ENCODE measurements at places on chromosomes 4 and X.

- DNase-seq: no peak
Observed at GRCh38 chrX:37776283-37776986, 3.4 kb upstream of the CYBB start.

DNA sequence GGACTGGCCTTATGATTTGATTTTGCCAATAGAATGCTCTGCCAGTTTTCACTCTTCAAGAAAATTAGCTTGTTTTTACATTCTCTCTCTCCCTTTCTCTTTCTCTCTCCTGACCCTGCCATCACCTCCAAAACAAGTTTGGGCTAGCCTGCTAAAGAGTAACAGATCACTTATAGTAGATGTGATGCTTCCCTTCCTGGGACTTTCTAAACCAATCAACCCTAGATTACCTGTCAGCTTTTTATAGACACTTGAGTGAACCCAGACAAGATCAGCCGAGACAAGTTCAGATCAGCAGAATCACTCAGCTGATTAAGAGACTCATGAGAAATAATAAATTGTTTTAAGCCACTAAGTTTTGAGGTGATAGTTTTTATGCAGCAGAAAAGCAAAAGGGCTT, 521.2 kb downstream of the ANKRD50 start:
- no peak for DNase-seq

- no peak for DNase-seq
Observed at GRCh38 chrX:13345438-13345837, 25.6 kb upstream of the ATXN3L start.

DNA sequence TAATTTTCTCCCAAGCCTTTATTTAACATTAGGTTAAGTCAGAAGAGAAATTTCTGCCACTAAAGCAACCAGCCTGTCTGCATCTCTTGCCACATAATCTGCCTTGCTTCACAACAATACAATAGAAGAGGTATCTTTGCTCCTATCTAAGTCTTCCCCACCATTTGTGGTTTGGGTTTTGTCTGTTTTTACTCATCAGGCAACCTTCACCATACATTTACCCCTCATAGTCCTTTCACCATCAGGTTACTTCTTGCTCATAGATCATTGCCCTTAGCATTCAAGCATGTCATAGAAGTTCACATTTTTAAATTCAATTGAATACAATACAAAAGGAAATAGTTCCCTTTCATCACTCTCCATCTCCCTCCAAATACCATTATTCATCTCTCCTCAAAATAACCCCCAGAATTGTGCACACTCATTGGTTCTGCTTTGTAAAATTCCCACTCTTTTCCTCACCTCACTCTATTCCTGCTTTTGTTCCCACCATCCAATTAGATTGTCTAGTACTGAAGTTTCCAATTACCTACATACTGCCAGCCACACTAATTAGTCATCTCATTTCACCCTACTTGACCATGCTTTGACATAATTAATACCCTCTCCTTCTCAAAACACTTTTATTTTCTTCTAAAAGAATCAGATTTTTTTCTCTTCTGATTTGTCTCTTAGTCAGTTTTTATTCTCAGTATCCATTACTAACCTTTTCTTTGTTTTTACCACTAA, 1957.0 kb upstream of the AGA start:
- DNase-seq: no peak

GRCh38 chr4:70463335-70463734, 8.7 kb upstream of the MUC7 start:
- no peak for DNase-seq

- no peak for DNase-seq
Observed at GRCh38 chr4:128908735-128909134, 99.2 kb downstream of the JADE1 start.

- no peak for DNase-seq
Observed at GRCh38 chrX:41490446-41490845, 43.3 kb downstream of the NYX start.

DNA sequence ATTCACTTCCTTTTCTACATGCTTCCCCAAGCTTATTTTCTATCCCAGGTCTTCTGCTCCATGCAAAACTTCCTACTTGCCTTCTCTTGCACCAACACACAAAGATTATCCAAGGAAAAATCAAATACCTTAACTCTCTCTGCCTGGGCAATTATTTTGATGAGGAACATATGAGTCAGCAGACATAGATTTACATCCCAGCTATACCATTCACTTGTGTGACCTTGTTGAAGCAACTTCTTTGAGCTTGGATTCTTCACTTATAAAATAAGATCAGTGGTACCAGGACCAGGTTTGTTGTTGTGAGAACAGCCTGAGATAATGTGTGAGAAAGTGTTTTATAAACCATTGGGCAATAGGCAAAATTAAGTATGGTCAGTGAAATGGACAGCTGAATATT, 39.1 kb upstream of the TMEM192 start:
- DNase-seq: no peak

Data from astrocyte of the cerebellum (primary cell).